ENCODE measurements at places on chromosomes 1 and 21.

- no peak for DNase-seq
Observed at GRCh38 chr1:46585312-46585938, 18.6 kb downstream of the MKNK1 start.

- no peak for DNase-seq
Observed at GRCh38 chr21:15289896-15290841, 225.4 kb upstream of the NRIP1 start.

- no peak for DNase-seq
Observed at GRCh38 chr1:84442256-84442655, 36.8 kb upstream of the RPF1 start.

DNA sequence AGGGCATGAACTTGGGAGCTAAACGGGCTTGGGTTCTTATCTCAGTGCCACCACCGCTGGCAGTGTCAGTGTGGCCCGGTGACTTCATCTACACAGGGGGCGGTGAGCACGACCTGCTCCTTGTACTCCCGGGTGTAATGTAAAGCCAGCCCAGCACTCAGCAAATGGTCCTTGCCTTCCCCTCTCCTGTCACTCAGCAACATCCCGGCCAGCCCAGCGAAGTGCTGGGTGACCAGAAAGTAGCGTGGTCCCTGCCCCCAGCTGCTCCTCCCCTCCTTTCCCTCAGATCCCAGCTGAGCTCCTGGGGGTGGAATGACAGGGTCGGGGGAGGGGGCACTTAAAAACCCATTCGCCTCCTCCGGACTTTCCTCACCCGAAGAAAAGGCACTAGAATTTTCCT lies 7.2 kb downstream of the KCNN3 start:
- DNase-seq: no peak

DNA sequence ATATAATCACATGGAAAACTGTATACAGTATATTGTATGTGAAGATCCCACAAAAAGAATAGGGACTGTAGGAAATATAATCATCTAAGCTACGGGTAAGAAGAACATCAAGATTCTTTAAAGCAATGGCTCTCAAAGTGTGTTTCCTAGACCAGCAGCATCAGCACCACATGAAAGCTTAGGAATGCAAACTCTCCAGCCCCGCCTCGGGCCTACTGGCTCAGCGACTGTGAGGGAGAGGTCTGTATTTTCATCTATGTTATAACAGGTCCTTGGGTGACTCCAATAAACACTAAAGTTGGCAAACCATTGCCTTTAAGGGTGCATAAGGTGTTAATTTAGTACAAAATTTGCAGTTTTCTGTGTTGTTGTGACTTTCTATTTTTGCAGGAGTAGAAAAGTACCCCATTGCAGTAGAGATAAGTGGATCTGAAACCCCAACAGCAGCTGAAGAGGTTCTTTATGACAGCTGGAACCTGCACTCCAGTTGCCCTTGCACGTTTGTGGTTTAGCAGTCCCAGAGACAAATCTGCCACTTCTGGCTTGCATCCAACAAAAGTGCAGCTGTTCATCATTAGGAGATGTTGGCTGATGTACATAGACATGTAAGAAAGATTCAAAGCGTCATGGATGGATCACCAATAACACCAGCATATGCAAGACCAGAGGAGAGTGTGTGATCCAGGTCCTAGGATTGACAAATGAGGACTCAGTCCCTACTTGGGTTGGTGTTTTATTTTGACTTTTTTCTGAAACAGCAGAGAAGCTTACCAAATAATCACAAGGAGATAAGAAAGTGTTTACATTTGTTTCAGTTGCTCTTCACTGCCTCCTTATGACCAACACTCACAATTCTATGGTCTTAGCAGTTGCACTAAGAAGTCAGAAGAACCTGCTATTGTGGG lies 15.9 kb upstream of the IFNAR1 start:
- DNase-seq: no peak

DNA sequence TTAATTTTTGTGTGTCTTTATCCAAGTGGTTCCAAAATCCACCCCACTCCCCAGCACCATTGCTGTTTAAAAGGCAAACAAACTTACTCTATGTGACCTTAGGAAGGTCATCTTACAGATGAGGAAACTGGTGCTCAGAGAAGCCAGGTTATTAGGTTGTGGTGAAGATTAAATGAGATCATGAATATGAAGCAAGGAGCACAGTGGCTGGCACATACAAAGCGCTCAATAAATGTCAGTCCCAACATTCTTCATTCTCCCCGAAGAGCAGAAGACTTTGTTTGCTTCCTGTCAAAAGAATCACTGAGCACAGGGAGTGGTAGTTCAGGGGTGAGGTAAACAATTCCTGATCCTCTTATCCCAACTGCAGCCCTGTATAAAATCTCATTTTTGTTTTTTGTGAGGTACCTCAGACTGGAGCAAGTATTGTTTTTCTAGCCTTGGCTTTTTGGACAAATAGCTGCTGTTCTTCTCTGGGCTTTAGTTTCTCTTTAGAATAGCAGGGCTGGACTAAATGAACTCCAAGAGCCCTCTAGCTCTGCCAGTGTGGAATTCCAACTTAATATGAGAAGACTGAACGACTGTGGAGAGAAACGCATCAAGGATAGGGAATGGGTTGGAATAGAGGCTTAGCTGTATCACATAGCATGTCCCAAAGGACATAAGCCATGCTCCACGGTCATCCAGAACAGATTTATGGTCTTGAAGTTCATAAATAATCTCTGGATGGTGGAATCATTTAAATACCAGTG lies 455.3 kb upstream of the USP24 start:
- DNase-seq: no peak

- DNase-seq: no peak
Observed at GRCh38 chr1:208409176-208409575, 165.0 kb upstream of the PLXNA2 start.

DNA sequence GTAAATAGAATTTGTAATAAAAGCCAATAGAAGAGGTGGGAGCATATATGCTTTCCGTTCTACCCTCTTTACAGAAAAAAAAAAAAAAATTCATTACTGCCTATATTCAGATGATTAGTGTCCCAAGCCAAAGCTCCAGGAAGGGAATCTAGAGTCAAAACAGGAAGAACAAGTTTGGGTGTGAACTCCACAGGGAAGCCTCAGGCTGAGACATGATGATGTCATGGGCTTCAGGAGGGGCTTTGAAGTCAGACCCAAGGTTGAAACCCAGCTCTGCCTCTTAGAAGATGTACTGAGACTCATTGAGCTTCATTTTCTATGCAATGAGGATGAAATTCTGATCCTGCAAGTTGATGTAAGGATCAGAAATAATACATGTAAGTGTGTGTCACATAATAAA lies 250.0 kb upstream of the ADGRL2 start:
- DNase-seq: no peak

GRCh38 chr1:16718908-16719533 lies 21.3 kb upstream of the RNU1-4 start:
- no peak for DNase-seq

GRCh38 chr1:209598227-209598626 lies 14.7 kb downstream of the CAMK1G start:
- DNase-seq: no peak

- DNase-seq: no peak
Observed at GRCh38 chr1:110086961-110087360, 16.5 kb upstream of the ALX3 start.

DNA sequence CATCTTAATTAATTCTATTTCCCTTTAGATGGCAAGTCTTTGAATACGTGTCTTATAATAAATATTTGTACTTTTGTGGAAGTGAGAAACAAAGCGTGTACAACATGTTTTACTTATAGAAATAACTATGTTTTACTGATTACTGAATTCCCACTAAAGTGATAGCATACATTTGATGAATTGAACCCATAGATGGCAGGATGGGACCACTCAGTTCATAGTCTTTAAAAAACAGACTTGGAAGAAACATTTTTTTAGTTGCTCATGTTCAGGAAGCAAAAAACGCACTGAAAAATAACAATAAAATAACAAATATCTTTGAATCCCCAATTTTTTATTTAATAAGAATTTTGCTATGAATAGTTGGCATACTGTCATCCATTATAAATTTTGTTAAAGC lies 507.1 kb upstream of the ZRANB2 start:
- DNase-seq: no peak

GRCh38 chr1:180519846-180520245 lies 17.5 kb upstream of the ACBD6 start:
- DNase-seq: no peak

DNA sequence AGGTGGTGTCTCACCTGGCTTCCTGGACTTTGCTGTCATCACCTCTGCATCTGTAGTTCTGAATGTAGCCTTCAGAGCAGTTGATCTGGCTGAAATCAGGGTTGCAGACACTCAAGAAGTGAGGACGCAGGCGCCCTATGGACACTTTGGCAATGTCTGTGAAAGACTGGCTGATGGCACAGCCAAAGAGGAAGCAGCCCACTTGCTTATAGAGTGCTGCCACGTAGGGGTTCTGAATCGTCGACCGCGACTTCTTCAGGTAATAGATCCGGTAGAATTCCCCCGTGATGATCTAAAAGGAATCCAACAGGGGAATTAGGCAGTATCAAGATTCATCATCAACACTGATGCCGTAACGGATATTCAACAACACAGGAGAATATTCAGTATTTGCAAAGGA lies 55.1 kb downstream of the PLPP3 start:
- no peak for DNase-seq

GRCh38 chr1:45206808-45207623 lies 611 bp upstream of the ZSWIM5 start:
- DNase-seq: no peak

- no peak for DNase-seq
Observed at GRCh38 chr1:45516036-45516435, 5.6 kb downstream of the PRDX1 start.

- no peak for DNase-seq
Observed at GRCh38 chr1:175314300-175314699, 121.7 kb upstream of the KIAA0040 start.

- DNase-seq: no peak
Observed at GRCh38 chr1:11598461-11598860, 55.8 kb downstream of the FBXO2 start.

DNA sequence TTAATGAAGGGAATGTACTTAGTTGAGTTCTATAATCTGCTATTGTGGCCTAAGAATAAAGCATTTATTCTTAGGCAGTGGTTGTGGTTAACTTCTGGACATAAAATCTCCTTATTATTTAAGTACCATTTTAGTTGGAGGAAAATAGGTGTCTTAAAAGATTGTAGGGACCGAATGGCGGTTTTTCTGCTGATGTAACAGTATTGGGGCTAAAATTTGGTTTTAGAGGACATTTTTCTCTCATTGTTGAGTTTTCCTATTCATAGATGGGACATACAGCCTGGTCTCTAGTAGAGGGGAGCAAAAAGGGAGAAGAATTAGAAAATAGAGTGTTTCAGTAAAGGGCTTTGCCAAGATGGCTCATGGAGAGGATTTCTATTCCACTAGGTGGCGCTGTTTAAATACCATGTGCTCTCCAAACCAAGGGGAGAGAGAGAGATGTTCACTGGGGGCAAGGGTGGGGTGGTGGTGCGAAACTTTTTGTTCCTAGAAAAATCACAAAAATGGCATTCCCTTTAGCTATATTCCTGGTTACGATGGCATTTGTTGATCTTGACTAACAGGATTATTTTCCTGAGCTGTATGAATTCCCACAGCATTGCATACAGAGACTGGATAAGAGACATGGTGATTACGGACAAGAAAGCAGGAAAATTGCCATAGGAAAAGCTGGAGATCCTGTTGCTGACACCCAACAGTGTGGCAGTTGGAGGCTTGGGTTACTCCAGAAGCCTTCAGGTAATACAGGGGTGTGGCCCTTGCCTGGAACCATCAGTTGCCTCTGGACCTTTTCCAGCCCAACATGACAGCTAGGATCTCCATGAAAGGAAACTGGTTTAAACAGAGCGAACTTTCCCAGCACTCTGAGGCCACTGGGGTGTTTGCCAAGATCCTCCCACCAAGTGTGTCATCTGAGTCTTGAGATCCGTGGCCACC lies 18.2 kb upstream of the FCGR2A start:
- peak; percentile 25 for DNase-seq

GRCh38 chr1:32695098-32695904 lies 7.3 kb downstream of the SYNC start:
- no peak for DNase-seq

GRCh38 chr1:187961895-187962294 lies 1133.1 kb downstream of the PLA2G4A start:
- no peak for DNase-seq
